SK-N-SH (cell line): ENCODE measurements at places on chromosomes 6 and 20. TPM values are rescaled to one million over a fixed set of nuclear protein-coding genes. Genes with fewer than 3 reads are reported as not detected.

DNA sequence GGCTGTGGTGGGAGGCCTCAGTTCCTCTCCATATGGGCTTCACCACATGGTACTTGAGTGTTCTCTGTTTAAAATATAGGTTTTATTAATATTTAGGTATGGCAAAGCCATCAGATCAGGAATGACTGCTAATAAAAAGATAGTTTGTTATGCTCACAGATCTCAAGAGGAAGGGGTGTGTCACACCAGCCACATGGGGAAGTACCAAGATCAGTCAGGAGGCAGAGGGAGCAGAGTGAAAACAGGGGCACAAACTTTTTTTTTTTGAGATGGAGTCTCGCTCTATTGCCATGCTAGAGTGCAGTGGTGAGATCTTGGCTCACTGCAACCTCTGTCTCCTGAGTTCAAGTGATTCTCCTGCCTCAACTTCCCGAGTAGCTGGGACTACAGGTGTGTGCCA is 92.1 kb upstream of the GCM1 start:
- no peak for DNase-seq

- DNase-seq, result no peak
Observed at GRCh38 chr6:56984361-56984760, 29.5 kb downstream of the BEND6 start.

DNA sequence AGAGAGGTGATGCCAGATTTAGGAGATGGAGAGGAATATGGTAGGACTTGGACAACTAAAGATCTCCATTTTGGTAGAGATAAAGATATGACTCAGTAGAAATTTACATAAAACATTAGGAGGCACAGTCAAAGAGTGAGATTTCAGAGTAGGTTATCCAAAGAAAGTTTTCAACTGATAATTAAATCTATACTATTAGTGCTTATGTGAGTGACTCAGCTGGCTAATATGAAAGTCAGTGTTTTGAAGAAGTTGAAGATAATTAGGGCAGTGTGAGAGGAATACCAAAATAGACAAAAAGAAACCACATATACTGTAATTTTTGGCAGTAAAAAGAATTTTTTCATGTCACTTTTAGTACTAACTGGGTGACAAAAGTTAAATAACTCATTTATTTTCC is 712.8 kb upstream of the HS3ST5 start:
- DNase-seq, result no peak

DNA sequence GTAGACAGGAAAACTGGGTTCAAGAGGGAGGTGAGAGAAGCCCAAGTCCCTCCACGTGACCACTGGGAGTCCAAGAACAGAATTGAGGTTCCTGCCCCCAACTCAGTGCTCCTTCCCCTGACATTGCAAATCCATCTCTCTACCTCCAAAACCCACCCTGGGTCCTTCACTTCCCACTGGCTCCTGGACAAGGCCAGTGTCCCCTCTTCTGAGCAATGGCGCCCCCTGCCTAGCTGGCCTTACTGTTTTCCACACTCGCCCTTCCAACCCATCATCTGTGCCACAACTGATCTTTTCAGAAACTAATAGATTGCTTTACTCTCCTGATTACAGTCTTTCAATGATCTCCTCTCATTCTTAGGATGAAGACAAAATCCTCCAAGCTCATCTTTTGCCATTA is 200.3 kb downstream of the ANKRD60 start:
- DNase-seq, result no peak

DNA sequence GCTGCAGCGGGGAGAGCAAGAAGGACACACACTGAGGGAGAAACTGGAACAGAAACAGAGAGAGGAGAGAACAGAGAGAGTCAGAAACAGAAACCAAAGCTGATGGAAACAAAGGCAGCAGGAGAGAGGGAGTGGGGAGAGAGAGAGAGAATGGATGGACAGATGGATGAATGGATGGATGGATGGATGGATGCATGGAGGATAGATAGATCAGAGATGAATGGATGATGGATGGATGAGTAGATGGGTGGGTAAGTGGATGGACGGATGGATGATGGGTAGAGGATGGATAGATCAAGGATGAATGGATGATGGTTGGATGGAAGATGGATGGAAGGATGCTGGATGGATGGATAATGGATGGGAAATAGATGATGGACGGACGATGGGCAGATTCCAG is 35.0 kb upstream of the PHACTR3 start:
- DNase-seq, result no peak

Gene TINAG
- 0.13 and 0.29 TPM in 2 replicates for polyA plus RNA-seq
